ENCODE measurements at places on chromosomes 13 and 19.
A peak's percentile ranks its signal among the peaks of the same experiment; 100 is the strongest.

- DNase-seq: no peak
Observed at GRCh38 chr13:74681891-74682290, 547.7 kb upstream of the KLF12 start.

DNA sequence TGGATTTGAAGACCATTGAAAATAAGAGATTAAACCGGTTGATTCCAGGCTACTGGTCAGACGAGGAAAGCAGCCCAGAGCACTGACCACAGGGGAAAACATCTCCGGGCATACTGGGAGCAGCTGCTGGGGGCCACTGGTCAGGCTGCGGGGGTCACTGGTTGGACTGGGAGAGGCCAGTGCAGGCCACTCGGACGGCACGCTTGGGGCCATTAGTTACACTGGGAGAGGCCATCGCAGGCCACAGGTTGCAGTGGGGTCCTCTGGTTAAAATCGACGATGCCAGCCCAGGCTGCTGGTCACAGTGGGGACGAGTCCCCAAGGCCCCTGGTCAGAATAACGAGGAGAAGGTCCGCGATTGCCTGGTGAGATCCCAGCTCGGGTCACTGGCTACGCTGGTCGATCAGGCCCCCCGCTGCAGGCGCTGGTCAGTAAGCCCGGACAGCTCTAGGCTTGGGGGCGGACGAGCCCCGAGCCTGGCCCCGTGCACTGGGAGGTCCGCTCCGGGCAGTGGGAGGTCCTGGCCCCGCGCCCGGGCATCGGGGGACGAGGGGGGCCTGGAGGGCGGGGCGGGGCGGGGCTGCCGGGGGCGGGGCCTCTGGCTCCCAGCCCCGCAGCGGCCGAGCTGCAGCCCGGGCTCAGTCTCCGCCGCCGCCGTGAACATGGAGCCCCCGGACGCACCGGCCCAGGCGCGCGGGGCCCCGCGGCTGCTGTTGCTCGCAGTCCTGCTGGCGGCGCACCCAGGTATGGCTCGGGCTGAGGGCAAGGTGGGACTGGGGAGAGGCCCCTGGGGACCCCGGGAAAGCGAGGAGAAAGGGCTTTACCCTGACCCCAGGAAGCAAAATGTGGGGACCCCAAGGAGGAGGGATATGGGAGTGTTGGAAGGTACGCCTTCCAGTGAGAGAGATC, at the start of gene BCAM:
TSS of gene BCAM (plus strand) at position 641 of the 909 bp plus-strand sequence. CDS start at position 663, 22 bp downstream.
- no peak for DNase-seq

DNA sequence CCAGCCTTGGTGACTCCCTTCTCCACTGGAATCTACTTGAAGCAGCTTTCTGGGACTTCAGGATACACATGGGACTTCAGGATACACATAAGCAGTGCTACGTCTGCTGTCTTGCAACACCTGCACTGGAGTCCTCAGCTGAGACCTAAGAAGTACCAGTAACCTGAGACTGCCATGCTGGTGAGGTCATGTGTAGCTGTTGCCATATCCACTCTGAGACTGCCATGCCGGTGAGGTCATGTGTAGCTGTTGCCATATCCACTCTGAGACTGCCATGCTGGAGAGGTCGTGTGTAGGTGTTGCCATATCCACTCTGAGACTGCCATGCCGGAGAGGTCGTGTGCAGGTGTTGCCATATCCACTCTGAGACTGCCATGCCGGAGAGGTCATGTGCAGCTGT, 937.9 kb downstream of the EFNB2 start:
- no peak for DNase-seq

GRCh38 chr13:74136084-74136658, 2.0 kb upstream of the KLF12 start:
- DNase-seq: peak; percentile 27

- no peak for DNase-seq
Observed at GRCh38 chr19:29549105-29550070, 23.6 kb downstream of the VSTM2B start.

DNA sequence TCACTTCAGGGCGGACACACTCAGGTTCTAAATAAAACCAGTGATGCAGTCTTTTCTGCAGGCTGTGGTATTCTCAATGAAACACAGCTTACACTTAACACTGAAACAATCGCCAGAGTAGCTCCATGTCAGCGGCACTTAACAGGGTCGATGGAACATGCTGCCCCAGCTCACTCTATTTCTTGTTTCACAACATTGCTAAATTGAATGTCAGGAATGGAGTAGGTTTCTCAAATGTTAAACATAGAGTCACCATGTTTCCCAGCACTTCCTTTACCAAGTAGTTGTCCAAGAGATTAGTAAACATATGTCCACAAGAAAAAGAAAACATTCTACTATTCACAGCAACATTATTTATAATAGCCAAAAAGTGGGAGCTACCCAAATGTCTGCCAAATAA, 306.9 kb downstream of the SLITRK6 start:
- no peak for DNase-seq

GRCh38 chr13:29654384-29654783, 58.9 kb upstream of the SLC7A1 start:
- DNase-seq: no peak

DNA sequence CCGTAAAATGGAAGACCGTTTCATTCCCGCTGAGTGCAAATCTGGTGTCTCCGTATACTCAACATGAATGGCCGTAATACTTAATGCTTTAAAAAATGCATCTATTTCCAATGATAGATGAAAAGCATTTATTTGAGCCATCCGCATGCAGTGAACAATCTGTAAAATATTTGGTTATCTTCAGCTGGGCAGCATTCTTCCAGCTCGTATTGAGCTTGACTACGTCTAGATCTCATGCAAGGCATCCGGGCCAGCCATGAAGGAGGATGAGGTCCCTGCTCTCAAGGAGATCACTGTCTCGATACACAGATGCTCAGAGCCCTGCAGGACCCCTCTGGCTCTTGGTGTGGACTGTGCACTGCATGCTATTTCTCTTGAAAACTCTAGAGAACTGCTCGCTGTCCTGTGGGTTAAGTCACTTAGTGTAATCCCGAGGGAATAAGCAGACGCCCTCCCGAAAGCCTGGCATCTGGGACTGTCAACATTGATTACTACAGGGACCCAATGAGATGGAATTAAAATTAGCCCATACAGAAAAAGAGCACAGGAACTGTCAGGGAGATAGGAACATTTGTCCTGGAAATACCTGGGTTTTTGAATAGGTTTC, 112.4 kb upstream of the RNF113B start:
- DNase-seq: no peak

DNA sequence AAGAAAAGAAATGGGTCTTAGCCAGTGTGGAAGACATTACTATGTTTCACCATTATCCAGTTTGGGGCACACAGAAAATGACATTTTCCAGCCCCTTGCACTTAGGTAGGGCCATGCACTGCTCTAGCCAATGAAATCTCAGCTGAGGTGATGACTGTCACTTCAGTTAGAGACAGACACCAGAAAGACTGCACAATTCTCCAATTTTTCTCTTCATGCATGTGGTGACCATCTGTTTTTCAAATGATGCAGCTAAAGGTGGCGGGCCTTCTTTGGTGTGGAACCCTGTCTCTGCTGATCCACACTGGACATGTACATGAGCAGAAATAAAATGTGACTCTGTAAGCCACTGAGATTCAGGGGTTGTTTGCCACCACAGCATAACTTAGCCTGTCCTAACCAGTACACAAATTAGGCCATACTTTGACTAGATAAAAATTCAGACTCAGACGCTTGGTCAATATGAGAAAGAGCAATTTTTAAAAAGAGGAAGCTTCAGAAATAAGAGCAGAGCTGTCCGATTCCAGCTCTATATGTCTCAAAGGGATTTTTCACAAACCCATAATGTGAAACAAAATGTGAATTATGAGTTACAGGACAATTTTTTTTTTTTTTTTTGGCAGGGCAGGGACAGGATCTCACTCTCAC, 6.7 kb downstream of the ZNF565 start:
- no peak for DNase-seq

GRCh38 chr19:55133639-55134444, 15.2 kb downstream of the TNNT1 start:
- DNase-seq: no peak

GRCh38 chr19:46014941-46015686, 7.7 kb downstream of the PGLYRP1 start:
- DNase-seq: peak; percentile 74

- DNase-seq: no peak
Observed at GRCh38 chr13:48334534-48335127, 31.1 kb downstream of the RB1 start.

GRCh38 chr13:113855012-113855921, 8.6 kb downstream of the GAS6 start:
- DNase-seq: no peak

DNA sequence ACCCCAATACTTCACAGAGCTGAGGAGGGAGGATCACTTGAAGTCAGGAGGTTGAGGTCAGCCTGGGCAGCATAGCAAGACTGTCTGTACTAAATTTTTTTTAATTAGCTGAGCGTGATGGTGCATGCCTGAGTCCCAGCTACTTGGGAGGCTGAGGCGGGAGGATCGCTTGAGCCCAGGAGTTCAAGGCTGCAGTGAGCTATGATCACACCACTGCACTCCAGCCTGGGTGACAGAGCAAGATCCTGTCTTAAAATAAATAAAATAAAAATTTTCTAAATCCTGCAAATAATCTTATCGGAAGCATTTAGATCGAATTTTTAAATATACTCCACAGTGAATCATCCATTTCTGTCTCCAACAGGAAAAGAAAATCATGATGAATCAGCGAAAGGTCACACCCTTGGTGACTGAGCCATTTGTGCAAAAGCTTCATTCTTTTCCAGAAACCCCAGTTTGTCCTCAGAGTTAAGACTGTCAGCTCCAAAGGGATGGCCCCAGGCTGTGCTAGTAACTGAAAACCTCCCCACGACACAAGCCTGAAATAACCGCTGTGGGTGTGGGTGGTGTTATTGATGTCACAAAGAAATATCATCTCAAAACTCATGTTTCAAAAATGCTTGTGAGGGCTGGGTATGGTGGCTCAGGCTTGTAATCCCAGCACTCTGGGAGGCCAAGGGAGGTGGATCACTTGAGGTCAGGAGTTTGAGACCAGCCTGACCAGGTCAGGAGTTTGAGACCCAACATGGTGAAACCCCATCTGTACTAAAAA, 167.6 kb downstream of the PTPRS start:
- no peak for DNase-seq

DNA sequence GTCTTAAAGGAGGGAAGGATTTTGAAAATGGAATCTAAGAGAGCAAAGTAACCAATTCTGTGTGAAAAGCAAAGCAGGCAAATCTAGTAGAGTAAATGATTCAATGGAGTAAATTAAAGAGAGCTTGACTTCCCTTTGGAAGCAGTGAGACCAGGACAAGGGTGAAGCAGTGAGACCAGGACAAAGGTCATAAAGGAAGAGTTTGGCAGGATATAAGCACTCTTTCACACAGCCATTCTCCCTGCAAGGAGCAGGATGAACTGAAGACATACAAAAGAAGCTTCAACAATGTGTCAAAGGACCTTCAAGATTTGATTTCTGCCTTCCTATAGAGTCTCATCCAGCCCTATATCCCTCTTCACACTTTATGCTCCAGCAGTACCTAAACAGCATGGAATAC, 123.8 kb downstream of the ENOX1 start:
- DNase-seq: no peak

GRCh38 chr19:50293263-50294004, 35.7 kb downstream of the KCNC3 start:
- no peak for DNase-seq

- no peak for DNase-seq
Observed at GRCh38 chr13:110307767-110308655, 927 bp downstream of the COL4A2 start.

- DNase-seq: no peak
Observed at GRCh38 chr13:67227131-67227983, 2.8 kb downstream of the PCDH9 start.

- DNase-seq: no peak
Observed at GRCh38 chr13:40968416-40969000, 50.6 kb downstream of the ELF1 start.

GRCh38 chr13:40352380-40352778, 314.1 kb downstream of the FOXO1 start:
- DNase-seq: no peak

DNA sequence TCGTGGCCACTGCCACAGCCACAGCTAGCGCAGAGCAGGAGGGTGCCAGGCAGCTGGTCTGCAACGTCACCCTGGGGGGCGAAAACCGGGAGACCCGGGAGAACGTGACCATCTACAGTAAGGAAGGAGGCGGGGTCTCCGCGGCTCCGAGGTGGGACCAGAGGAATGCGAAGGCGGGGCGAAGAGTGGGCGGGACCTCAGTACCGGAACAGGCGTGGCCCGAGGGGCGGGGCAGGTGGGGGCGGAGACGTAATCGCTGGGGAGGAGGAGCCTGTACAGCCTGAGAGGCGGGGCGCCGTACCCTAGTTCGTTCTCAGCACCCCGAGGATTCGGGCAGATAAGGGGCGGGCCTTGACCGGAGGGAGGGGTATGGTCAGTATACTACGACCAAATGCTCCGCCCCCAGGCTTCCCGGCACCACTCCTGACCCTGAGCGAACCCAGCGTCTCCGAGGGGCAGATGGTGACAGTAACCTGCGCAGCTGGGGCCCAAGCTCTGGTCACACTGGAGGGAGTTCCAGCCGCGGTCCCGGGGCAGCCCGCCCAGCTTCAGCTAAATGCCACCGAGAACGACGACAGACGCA, 2.5 kb downstream of the ICAM5 start:
- peak; percentile 63 for DNase-seq

DNA sequence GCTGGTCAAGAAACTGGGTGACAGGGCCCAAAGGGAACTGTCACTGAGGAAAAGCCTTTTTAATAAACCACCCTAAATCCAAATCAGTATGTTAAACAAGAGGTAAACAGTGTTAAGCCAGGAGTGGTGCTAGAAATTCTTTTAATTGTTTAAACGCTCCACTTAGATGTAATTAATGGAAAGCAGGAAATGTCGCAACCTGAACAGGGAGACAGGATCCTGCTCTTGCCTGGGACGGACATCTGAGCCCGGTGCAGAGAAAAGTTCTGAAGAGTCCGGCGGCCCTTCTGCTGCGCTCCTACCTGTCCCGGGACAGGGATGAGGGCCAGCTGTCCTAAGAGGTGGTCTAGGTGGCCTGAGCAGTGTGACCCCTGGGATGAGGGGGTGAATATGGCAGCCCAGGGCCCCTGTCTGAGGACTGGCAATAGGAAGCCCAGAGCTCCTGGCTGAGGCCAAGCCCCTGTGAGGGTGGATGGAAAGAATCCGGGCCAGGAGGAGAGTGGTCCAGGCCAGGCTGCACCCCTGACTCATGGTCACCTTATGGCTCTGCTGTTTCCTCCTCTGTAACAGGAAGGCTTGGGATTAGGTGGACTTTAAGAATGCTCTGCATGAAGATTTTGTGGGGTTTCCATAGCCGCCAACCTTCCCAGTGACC, 112.8 kb upstream of the GJB6 start:
- no peak for DNase-seq

DNA sequence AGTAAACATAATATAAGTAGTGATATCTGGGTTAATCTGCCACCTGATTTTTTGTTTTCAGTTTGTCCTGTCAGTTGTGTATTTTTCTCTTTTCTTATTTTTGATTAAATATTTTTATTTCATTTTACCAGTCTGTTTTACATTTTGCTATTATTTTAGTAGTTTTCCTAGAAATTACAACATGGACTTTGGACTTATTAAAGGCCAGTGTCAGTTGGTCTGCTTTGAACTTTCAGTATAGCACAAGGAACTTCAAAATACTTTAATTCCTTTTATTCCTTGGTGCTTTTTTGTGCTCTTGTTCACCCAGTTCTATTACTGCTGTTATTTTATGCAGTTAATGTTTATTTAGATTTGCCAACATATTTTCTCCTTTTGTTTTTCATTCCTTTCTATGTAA, 149.6 kb downstream of the PDS5B start:
- no peak for DNase-seq

GRCh38 chr13:72745260-72745659, 17.5 kb downstream of the BORA start:
- no peak for DNase-seq
